HT-29 (cell line): ENCODE measurements at places on chromosomes 16 and 17. TPM values are rescaled to one million over a fixed set of nuclear protein-coding genes. Genes with fewer than 3 reads are reported as not detected.

Gene GRAPL
- not detected in 2 replicates for total RNA-seq

Gene DVL2
- total RNA-seq = 42.6 and 48.6 TPM in 2 replicates

Gene TEX2
- total RNA-seq = 9.7 and 9.8 TPM in 2 replicates

Gene FAM117A
- total RNA-seq = 4.4 and 5.2 TPM in 2 replicates

Gene SLC12A3
- total RNA-seq = not detected in 2 replicates

Gene SPATA32
- total RNA-seq = not detected in 2 replicates

Gene PRSS22
- 97.1 and 114 TPM in 2 replicates for total RNA-seq

Gene METTL9
- 120 and 131 TPM in 2 replicates for total RNA-seq

Gene PPM1D
- 11.3 and 13.1 TPM in 2 replicates for total RNA-seq

Gene ABI3
- total RNA-seq = not detected in 2 replicates

Gene MT1F
- total RNA-seq = 4.7 and 5.6 TPM in 2 replicates

Gene MARVELD3
- 45.7 and 50.8 TPM in 2 replicates for total RNA-seq

Gene HBA2
- total RNA-seq = not detected in 2 replicates

Gene AOC3
- 0.23 TPM in 1 of 2 replicates, not detected in the other for total RNA-seq

Gene FAM83G
- total RNA-seq = 38.9 and 44.6 TPM in 2 replicates

Gene LRRC37A
- total RNA-seq = 2.7 and 3.1 TPM in 2 replicates

Gene C1QL1
- 0.05 TPM in 1 of 2 replicates, not detected in the other for total RNA-seq

Gene ALOX12B
- total RNA-seq = 0.97 TPM in 1 of 2 replicates, not detected in the other

Gene DOC2B
- 0.97 TPM in 1 of 2 replicates, not detected in the other for total RNA-seq

Gene PLSCR3
- 28.5 and 32.4 TPM in 2 replicates for total RNA-seq
